ENCODE measurements at places on chromosomes 4 and X. TPM values are rescaled to one million over a fixed set of nuclear protein-coding genes. Genes with fewer than 3 reads are reported as not detected.

- no peak for DNase-seq
These were observed 42.5 kb upstream of the CBR4 start for GRCh38 chr4:169052594-169052945.

GRCh38 chrX:100316987-100317386 lies 93.1 kb downstream of the PCDH19 start:
- DNase-seq, result peak; percentile 65

Gene PNMA5
- not detected for total RNA-seq

Gene CORIN
- 3.7 TPM for total RNA-seq

Gene TGIF2LX
- total RNA-seq, result not detected

GRCh38 chrX:94560930-94561329 lies 886.9 kb downstream of the FAM133A start:
- no peak for DNase-seq

DNA sequence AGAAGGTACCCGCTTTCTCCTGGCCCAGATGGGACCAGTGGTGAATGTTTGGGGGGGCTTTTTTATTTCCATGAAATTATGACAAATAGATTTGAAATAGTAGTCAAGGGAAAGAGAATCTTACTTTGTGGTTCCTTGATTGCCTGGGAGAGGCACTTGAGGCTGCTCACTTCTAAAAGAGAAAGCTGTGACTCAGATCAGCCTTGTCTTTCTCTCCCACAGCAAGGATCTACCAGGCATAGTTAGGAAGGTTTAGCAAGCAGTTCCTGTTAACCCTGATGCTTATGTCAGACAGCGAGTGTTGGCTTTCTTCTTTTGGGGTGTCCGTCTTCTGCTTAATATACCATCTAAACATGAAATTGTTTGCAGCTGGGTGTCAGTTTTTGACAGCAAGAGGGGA lies 114.5 kb downstream of the TSPAN7 start:
- no peak for DNase-seq

DNA sequence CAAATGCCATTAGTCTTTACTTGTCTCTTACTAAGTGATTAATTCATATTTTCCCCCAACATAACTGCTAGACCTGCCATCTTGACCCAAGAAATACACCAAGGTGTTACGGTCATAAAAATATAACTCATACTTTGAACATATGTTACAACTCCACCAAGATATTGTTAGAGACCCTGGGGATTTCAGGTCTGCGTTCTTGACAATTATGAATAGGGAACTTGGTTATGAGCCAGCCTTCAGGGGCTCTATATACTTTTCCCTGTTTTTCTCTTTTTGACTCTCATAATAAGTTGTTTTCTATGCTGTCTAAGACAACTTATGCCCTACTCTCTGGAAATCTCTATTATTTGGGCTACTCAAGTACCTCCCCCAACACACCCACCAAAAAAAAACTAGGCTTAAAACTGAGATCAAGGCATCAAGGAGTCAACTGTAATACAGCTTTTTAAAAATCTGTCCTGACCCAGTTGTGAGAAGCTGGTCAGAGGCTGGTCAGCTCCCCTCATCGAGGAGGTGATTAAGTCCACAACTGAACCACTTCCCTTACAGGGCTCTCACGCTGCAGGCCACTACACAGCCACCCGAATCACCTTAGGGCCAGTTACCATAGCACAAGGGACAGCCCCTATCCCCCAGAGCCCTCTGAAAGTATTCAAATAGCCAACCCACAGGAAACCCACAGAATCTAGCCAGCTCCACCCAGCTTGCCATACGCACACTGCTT lies 10.5 kb upstream of the TLR3 start:
- no peak for DNase-seq

GRCh38 chr4:186144198-186144945 lies 39.9 kb downstream of the FAM149A start:
- peak; percentile 75 for DNase-seq

Gene GABRG1
- not detected for total RNA-seq

Gene FGFR3
- total RNA-seq, result 32.1 TPM

GRCh38 chrX:155747520-155747919 lies 133.6 kb upstream of the VAMP7 start:
- no peak for DNase-seq

Gene EPGN
- total RNA-seq, result 2.8 TPM

- DNase-seq, result no peak
These were observed 26.1 kb downstream of the LAMTOR3 start for GRCh38 chr4:99868126-99868596.

DNA sequence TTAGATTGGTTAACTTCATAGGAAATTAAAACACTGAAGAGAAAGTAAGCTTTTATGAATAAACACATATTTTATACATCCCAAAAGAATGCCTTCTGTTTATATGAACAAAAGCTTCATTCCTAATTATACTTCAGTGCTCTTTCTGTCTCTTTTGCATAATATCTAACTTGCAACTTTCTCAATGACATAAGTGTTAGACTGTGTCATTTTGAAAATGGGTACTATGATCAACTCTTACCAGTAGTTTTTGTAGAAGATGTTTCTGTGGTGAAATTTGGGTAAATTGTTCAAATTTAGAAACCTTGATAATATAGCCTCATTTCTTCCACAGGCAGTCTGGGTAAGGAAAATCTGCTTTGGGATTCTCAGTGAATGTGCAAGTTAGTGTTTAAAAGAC lies 991.4 kb downstream of the CCSER1 start:
- DNase-seq, result no peak

DNA sequence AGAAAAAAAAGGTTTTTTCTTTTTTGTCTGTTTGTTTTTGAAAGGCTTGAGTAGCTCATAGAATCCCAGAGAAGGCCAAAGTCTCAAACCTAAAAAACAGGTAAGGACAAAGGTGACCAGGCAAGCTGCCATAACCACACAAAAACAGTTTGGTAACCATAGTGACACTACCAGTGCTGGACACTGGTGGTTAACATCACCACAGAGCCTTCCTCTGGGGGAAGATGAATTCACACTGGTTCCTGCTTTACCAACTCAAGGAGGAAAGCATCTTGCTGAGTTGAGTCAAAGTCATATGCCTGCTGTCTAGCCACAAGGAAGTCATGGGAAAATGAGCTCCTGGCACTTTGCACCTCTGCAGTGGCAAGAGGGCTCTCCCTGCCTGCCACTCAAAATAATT lies 32.5 kb downstream of the IDS start:
- no peak for DNase-seq

- no peak for DNase-seq
These were observed 1629.2 kb upstream of the ADGRL3 start for GRCh38 chr4:59570860-59571476.

Gene CENPVL2
- total RNA-seq, result not detected

GRCh38 chr4:76251441-76252270 lies at the start of gene FAM47E:
Gene FAM47E (plus strand): TSS chr4:76251721. CDS start chr4:76251747, 26 bp downstream.
- DNase-seq, result peak; percentile 95

Gene NLRP2B
- not detected for total RNA-seq
